Dermis microvascular lymphatic vessel endothelial cell (primary cell): ENCODE measurements at places on chromosomes 2 and 18.

DNA sequence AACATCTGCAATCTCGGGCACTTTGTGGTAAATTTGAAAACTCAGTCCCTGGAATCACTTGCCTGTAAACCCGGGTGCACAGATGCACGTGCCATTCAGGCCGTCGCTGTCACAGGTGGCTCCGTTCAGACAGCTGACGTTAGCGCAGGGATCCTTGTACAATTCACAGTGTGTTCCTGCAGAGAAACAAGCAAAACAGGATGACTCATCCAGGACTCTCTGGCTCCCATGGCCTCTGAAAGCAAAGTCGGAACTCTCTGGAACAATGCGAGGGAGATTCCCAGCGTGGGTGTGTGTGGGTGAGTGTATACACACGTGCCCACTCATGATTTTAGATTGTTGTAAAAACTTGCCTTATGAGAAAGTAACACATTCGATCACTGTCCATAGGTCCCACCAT, 136.1 kb upstream of the PID1 start:
- DNase-seq = peak; percentile 93

DNA sequence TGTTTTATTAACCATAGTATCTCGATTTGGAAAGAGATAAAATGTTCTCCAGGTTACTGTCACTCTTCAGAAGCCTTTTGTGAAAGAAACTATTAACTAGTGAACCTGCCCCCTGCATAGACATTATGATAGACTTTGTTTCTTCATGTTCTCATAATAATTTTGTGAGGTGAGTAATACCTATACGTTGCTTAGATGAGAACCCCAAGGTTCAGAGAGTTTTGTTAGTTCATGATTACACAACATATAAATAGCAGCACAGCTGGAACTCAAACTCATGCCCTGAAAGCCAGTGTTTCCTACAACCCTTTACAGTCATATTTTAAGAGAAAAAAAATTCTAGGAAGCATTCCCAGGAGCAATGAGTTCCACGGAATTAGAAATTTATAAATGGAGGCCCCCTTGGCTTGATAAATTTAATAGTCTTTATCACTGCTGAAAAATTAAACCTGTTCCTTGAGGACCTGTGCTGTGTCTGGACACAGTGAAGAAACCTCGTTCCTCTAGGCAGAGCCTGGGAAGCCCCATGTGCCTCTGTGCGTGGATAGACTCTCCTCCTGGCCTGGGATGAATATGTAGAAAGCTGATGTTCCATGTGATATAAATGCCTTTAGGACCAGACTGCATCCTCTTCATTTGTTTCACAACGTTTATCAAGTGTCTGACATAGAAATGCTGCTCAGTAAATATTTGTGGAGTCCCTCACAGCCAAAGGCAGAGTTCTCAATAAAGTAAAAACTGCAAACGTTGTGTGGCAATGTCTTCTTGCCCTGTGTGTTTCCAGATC, 1257.0 kb upstream of the GYPC start:
- DNase-seq = no peak

- no peak for DNase-seq
Measured at GRCh38 chr2:46095830-46096229, 201.4 kb upstream of the EPAS1 start.

GRCh38 chr2:41579806-41580205, 468.0 kb upstream of the PKDCC start:
- DNase-seq = no peak

GRCh38 chr2:67660871-67661270, 263.7 kb downstream of the ETAA1 start:
- DNase-seq = no peak

DNA sequence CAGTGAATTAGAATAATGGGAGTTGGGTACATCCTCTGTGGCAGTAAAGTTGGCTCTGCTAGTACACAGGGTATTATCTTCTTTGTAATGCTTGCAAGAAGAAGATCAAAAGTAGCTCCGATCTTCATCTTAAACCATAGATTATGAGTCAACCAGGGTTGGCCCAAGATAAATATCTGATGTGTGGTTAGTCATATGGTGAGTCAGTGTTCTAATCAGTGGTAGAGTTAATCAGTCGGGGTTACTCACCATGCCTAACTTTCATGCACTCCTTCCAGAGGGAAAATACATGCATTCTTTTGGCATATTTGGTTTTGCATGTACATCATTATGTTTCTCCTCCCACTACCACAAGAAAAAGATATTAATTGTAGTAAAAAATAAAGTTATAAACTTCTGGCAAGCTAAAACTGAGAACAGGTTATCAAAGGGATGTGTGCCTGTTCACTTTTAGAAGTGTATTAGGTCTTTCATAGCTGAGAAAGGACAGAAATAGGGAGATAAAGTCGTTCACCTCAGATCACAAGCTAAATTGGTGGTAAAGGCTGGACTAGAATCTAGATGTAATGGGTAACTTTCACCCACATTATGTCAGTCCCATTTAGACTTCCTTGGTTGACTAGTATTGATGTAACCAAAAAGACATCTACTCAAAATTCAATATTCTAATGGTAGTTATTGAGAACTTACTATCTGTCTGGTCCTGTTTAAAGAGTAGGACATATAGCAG, 684.4 kb downstream of the IRS1 start:
- no peak for DNase-seq

GRCh38 chr2:69018678-69019095, 5.7 kb downstream of the ANTXR1 start:
- no peak for DNase-seq

- no peak for DNase-seq
Measured at GRCh38 chr2:163231666-163232065, 393.1 kb upstream of the KCNH7 start.

DNA sequence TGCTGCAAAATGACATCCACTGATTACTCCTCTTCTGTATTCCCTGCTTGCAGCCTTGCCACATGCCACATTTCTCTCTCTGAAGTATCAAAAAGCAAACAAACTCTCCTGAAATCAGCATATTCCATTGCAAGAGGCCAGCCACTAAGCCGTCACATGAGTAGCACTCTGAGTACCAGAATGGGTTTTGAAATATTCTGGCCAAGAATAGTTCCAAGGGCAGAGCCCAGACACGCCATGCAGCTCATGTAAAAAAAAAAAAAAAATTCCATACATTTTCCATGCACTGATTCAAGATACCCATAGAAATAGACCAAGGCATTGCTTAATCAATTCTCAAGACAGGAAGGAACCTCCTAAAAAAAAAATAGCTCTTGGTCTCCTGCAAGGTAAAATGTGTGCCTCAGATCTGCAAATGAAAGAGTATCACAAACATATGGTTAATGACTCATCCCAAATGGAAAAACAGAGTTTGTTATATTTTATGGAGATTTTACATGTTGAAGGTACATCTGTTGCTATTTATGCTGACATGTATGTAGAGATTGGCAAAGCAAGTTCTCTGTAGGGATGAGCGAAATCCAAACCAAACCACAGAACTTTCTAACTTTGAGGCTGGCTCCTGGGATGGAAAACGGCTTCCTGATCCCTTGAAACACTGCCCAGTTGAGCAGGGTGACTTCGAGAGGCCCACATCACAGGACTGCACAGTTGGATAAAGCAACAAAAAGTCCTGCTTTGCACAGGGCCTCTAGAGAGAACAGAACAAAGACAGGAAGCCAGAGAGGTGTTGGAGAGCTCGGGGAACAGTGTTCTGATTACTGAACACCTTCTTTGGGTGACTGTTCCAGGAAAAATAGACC, 346.2 kb downstream of the ZNF521 start:
- DNase-seq = peak; percentile 65

DNA sequence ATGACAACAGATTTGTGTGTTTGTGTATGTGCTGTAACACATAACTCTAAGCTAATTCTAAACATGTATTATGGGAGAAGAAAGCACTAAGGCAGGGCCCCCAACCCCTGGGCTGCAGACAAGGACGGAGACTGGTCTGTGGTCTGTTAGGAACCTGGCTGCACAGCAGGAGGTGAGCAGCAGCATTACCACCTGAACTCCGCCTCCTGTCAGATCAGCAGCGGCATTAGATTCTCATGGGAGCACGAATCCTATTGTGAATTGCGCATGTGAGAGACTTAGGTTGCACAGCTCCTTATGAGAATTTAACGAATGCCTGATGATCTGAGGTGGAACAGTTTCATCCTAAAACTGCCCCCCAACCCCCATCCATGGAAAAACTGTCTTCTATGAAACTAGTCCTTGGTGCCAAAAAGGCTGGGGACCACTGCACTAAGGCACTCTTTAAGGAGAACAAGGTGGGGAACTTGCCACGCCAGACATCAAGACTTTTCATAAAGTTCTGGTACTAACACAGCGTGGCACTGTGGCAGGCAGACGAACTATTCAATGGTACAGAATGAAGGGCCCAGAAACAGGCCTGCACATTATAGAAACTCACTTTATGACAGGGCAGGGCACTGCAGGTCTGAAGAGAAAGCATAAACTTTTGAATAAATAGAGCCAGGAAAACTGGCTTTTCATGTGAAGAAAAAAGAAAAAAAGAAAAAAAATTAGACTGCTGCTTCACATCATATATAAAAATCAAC, 14.0 kb downstream of the REEP1 start:
- DNase-seq = no peak

- peak; percentile 18 for DNase-seq
Measured at GRCh38 chr2:174012347-174013314, 47.5 kb upstream of the SP3 start.

GRCh38 chr2:142176941-142177340, 46.1 kb upstream of the LRP1B start:
- DNase-seq = no peak

DNA sequence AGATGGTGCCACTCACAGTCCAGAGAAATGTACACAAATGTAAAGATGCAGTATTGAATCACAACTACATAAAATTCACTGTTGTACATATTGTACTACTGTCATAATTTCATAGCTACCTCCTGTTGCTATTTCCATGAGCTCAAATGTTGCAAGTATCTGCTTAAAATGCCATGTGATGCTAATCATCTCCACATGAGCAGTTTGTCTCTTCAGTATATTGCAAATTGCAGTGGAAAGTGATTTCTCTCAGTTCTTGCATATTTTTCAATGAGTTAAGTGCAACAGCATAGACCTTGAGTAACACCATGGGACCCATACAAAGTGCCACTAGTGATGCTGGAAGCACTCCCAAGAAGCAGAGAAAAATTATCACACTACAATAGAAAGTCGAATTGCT, 51.9 kb downstream of the MAIP1 start:
- DNase-seq = no peak
